ENCODE measurements at places on chromosomes 5 and 9.

DNA sequence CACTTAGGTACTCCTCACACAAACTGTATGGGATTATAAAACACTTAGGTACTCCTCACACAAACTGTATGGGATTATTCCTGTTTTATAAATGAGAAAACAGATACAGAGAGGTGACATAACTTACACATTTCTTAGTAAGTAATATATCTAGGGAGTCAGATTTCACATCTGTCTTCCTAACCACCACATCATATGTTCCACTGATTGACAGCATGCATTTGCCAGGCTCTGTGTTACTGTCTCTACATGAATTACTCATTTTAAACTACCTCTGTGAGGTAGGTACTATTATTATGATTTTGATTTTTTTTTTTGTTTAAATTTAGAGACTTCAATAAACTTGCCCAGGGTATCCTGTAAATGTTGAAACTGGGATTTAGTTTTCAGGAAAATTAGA, 232.7 kb downstream of the CCDC171 start:
- no peak for DNase-seq

DNA sequence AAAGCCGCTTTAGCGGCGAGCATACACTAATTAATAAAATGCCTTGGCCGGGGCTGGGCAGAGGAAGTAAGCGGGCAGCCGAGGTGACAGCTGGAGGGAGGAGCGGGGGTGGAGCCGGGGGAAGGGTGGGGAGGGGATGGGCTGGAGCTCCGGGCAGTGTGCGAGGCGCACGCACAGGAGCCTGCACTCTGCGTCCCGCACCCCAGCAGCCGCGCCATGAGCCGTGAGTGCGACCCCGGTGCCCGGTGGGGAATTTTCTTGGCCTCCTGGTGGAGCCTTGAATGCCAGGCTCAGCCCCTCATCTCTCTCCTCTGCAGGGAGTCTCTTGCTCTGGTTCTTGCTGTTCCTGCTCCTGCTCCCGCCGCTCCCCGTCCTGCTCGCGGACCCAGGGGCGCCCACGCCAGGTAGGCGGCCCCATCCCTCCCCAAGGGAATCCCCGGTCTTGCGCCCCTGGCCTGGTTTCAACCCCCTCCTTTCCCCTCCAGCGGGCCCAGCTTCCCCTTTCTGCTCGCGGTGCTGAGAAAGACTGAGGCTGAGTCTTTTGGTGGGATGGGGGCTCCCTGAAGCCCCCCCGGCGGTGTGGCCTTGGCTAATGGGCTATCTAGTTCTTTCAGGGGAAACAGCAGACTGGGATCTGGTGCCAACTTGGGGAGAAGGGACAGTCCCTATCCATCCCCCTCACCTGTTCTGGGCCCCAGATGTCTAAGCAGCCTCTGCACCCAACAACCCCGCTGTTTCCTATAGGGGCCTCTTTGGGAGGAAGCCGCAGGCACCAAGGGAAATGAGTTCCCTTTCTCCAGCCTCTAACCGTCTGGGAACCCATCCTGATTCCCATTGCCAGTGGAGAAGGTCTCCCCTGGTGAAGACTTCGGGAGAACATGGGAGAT, at the start of gene PTGS1:
Gene PTGS1, plus strand, starts transcription at position 156 of the 887 bp plus-strand sequence. Its CDS starts 61 bp downstream, at position 217.
- no peak for DNase-seq

- no peak for DNase-seq
Measured at GRCh38 chr5:8827696-8828095, 718.2 kb downstream of the SEMA5A start.

GRCh38 chr5:137822158-137822764, 45.4 kb upstream of the MYOT start:
- DNase-seq = no peak

DNA sequence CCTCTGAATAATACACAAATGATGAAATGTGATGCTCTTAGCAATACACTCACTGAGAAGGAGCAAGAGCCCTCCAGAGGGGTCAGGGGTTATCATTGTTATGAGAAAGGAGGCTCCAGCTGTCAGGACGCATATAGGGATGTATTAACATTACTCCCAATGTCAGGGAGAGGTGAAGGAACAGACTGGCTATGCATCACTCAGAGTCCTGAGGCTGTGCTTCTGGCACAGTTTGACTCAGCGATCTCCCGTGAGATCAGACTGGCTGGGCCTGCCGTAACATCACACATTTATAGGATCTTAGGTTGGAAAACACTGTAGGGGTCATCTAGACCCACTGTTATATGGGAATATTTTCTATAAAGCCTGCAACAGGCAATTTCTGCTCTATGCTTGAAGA, 226.5 kb upstream of the GLRA1 start:
- DNase-seq = no peak
